ENCODE measurements at places on chromosomes 5 and 9.

DNA sequence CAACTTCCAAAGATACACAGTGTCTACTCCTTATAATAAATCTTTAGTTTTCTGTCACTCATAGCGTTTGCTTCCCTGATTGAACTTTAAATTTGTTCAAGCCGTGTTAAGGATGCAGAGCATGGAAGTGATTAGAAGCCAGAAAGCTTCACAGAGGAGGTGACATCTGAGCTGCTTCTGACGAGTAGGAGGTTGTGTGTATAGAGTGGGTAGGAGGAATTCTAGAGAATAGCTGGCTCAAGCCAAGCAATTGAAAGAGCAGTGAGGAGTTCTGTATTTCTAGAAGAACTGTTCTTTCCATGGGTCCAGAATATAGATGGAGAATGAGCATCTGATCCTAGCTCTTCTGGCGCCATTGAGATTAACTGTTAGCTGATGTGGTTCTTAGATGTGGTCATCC lies 6.0 kb downstream of the NUDT2 start:
- no peak for DNase-seq

- DNase-seq: no peak
Observed at GRCh38 chr5:159324102-159324755, 6.1 kb downstream of the IL12B start.

- DNase-seq: no peak
Observed at GRCh38 chr5:107361945-107362344, 308.8 kb downstream of the EFNA5 start.

- no peak for DNase-seq
Observed at GRCh38 chr5:128629157-128629556, 91.1 kb upstream of the FBN2 start.

GRCh38 chr5:165757791-165758190 lies 2252.4 kb downstream of the MAT2B start:
- DNase-seq: no peak

- DNase-seq: no peak
Observed at GRCh38 chr9:121863955-121864354, 212.5 kb downstream of the DAB2IP start.

DNA sequence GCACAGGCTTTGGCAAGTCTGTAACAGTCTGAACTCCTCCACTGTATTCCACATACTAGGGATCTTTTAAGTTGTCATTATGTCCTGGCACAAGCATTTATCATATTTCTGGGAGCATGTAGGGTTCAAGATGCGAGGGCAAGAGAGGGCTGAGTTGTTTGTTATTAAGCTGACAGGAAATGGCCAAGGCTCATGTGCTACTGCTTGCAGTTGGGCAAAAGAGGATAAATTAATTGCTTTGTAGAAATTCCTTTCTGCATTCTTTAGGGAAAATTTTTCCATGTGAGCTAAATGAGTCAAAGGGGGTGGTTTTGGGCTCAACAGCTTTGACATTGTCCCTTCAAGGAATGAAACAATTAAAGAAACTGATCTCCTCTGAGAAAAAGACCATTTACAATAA lies 35.4 kb downstream of the DOCK8 start:
- no peak for DNase-seq

DNA sequence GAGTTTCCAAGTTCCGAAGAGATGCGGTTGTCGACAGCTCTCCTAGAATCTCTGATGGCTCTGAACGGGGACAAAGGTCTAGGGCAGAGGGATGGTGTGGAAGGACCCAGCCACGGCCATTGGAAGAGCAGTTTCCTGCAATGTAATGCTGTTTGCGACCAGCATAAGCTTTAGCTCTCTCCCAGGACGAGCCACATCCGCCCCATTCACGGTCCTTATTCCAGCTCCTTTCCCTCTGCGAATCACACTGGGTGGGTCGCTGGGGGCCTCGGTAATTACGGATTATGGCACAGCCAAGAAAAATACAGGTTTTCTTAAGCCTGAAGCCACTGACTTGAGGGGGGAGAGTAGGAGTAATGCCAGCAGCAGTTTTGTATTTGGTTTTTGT lies 22.7 kb downstream of the ANXA2R start:
- no peak for DNase-seq

DNA sequence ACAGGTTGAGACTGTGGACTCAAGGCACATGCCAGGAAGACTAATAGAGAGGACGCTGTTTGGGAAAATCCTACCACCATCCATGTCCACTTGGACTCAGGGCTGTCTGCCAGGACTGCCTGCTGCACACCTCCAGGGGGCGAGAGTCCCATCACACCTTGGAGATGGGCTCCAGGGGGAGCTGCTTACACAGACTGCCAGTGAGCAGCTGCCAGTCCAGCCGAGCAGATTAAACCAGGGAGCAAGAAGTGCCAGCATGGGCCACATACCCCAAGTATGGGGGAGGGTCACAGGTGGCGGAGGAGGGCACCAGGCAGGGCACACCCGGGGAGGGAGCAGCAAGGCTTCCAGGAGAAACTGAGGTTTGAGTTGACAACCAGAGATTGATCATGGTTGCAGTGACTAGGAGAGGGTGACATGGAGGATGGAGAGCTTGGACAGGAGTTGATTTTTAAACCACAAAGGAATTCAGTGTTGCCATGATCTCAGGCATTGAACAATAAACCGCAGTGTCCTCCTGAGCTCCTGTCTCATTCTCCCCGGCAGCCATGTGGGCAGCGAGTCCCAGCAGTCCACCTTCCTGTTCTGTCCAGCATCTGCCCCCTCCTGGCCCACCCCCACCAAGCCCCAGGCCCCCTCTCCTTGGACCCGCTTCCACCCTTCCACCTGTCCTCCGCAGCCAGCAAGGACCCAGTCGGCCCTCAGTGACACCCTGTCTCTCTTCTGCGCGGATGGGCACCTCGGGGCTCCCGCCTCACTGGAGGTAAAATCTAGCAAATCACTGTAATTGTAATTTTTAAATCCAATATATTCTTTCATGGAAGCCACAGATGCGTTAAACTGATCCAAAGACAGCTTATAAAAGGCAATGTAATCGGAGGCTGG lies 3.1 kb upstream of the VAV2 start:
- no peak for DNase-seq

DNA sequence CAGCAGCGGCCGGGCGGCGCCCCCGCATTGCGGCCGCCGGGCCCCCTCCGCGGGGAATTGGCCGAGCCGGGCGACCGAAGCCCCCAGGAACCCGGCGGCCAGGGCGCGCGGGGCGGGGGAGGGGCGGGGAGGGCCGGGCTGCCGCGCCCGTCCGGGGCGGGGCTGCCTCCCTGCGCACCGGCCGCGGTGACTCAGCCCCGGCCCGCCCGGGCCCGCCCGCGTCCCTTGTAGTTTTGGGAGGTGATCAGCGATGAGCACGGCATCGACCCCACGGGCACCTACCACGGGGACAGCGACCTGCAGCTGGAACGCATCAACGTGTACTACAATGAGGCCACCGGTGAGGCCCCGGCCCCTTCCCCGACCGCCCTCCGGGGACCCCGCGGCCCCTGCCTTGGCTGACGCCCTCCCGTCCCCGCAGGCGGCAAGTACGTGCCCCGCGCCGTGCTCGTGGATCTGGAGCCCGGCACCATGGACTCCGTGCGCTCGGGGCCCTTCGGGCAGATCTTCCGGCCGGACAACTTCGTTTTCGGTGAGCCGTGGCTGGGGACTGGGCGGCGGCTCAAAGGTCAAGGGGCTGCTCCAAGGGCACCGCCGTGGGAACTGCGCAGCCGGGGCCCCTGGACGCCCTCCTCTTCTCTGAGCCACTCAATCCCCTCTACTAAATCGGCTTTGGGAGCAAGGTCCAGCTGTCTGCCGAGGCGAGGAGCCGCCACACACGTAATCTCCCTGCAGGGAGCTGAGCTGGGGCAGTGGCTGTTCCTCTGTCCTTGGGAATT lies 592 bp downstream of the TUBB4B start:
- peak; percentile 62 for DNase-seq

- DNase-seq: no peak
Observed at GRCh38 chr5:151741678-151742423, 16.6 kb downstream of the ATOX1 start.

GRCh38 chr9:73065439-73065838 lies 86.2 kb upstream of the ANXA1 start:
- no peak for DNase-seq

DNA sequence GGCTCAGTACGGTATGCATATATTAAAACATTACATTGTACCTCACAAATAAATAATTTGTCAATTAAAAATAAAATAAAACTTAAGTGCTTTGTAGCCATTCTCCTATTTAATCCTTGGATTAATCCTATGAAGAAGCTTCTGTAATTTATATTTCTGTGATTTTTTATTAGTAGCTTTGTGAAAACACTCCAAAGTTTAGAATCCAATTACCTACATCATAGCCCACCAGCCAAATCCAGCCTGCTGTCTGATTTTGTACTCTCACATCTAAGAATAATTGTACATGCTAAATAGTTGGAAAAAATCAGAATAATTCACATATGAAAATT lies 10.4 kb downstream of the MED7 start:
- no peak for DNase-seq

GRCh38 chr5:80219391-80219790 lies 36.5 kb downstream of the SERINC5 start:
- no peak for DNase-seq
